ENCODE measurements at places on chromosomes 6 and 20. TPM values are rescaled to one million over a fixed set of nuclear protein-coding genes. Genes with fewer than 3 reads are reported as not detected.

The C6orf58 gene
- not detected for total RNA-seq

The ZNF341 gene
- 4.3 TPM for total RNA-seq

The KCNQ2 gene
- total RNA-seq = not detected

The HLA-DPB1 gene
- total RNA-seq = 8.0 TPM

The MLN gene
- not detected for total RNA-seq

The PPP1R16B gene
- 56.4 TPM for total RNA-seq

The ELOVL2 gene
- total RNA-seq = not detected

The GMPR gene
- total RNA-seq = 28.8 TPM

The TAF11 gene
- total RNA-seq = 28.0 TPM

The DNMT3B gene
- total RNA-seq = 5.8 TPM

The CCN5 gene
- not detected for total RNA-seq

The PPP1R14C gene
- 3.0 TPM for total RNA-seq

The SLC26A8 gene
- not detected for total RNA-seq

The EPPIN gene
- not detected for total RNA-seq

The NEURL2 gene
- 3.4 TPM for total RNA-seq

The COL9A1 gene
- total RNA-seq = not detected

The UST gene
- 2.0 TPM for total RNA-seq

The WASF1 gene
- 25.6 TPM for total RNA-seq

The PLN gene
- total RNA-seq = not detected

The TAAR9 gene
- not detected for total RNA-seq

The PANK2 gene
- 40.6 TPM for total RNA-seq

The LRRN4 gene
- total RNA-seq = 19.4 TPM

The ID1 gene
- total RNA-seq = 74.3 TPM

The MYBL2 gene
- 21.4 TPM for total RNA-seq

The SIRPD gene
- total RNA-seq = 0.19 TPM

The TPD52L1 gene
- 5.1 TPM for total RNA-seq

The LY6G6C gene
- total RNA-seq = not detected

The PSMG4 gene
- 43.3 TPM for total RNA-seq

The NOX3 gene
- not detected for total RNA-seq

The SLC16A10 gene
- not detected for total RNA-seq

The SRSF12 gene
- total RNA-seq = 0.44 TPM

The VGLL2 gene
- not detected for total RNA-seq

The REV3L gene
- 30.5 TPM for total RNA-seq

The BPIFB2 gene
- not detected for total RNA-seq

The SNAP91 gene
- total RNA-seq = not detected

The CNR1 gene
- total RNA-seq = not detected

The TP53INP2 gene
- total RNA-seq = 36.9 TPM

The TPMT gene
- 10.5 TPM for total RNA-seq

The ZC2HC1B gene
- not detected for total RNA-seq

The DNAH8 gene
- 0.06 TPM for total RNA-seq

The ADISSP gene
- total RNA-seq = 27.7 TPM

The E2F1 gene
- 3.2 TPM for total RNA-seq

The KCNK17 gene
- total RNA-seq = not detected

The HCK gene
- not detected for total RNA-seq

The MCCD1 gene
- total RNA-seq = not detected

The EPB41L2 gene
- total RNA-seq = 91.5 TPM
